Stimulated activated CD8-positive, alpha-beta memory T cell treated with anti-CD3 and anti-CD28 coated beads, Interleukin-4, amount 100 ng/mL, for 4 hours (primary cell): ENCODE measurements at places on chromosomes 7 and 10.

GRCh38 chr7:17371671-17372524 lies 73.4 kb downstream of the AHR start:
- no peak for DNase-seq

- no peak for DNase-seq
These were observed 117.7 kb downstream of the CCNY start for GRCh38 chr10:35453855-35454532.

GRCh38 chr7:25891591-25891990 lies 260.4 kb upstream of the NFE2L3 start:
- no peak for DNase-seq

- DNase-seq: no peak
These were observed 357.0 kb downstream of the THSD7A start for GRCh38 chr7:11474902-11475585.

- DNase-seq: no peak
These were observed 13.3 kb downstream of the MAP3K8 start for GRCh38 chr10:30447125-30447799.

DNA sequence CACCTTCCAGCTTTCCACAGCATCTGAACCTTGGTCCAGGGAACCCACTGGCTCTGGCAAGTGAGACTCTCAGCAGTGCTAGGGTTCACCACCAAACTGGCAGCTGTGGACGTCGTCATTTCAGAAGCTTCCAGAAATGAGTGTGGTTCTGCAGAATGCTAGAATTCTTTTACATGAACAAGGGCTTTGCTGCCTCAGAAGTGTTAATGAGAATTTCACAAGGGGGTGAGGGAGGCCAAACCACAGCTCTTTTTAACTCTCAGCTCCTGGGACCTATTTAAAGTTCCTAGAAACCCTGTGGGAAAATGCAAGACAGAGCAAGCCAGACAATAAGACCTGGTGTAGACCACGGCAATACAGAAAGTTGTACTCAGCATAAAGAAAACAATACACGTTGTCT lies 129.3 kb upstream of the BET1 start:
- DNase-seq: no peak

DNA sequence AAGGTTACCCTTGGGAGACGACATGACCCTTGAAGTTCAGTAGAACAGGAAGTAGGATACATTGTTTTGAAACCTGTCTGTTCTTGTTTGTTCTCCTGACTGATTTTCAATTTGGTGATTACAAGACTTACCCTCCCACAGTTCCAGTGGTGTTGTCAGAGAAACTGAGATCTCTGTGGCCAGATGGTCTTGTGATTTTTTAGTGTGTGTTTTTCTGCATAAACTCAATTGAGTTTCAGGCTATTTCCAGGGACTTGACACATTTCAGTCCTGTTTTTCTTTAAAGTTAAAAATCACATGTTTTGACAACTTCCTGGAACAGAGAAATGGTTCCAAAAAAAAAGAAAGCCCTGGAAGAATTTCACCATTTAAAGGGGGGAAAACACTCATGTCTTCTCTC lies 22.3 kb downstream of the PIK3CG start:
- DNase-seq: no peak

DNA sequence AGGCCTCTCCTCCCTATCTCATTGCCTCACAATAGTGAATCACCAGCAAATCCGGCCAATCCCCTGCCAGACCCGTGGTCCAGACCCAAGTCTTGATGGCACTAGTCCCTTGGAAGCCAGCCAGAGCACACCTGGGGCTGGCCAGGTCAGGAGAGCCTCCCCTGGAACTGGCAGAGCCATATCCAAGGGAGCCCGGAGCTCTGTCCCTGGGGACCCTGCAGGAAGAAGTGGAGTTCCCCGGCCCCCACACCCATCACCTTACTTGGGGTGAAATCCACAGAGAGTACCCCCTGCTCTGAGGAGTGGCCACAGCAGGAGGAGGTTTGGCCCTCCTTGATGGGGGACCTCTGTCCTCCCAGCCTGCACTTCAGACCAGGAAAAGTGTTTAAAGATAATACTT lies 122.5 kb downstream of the HECW1 start:
- no peak for DNase-seq

DNA sequence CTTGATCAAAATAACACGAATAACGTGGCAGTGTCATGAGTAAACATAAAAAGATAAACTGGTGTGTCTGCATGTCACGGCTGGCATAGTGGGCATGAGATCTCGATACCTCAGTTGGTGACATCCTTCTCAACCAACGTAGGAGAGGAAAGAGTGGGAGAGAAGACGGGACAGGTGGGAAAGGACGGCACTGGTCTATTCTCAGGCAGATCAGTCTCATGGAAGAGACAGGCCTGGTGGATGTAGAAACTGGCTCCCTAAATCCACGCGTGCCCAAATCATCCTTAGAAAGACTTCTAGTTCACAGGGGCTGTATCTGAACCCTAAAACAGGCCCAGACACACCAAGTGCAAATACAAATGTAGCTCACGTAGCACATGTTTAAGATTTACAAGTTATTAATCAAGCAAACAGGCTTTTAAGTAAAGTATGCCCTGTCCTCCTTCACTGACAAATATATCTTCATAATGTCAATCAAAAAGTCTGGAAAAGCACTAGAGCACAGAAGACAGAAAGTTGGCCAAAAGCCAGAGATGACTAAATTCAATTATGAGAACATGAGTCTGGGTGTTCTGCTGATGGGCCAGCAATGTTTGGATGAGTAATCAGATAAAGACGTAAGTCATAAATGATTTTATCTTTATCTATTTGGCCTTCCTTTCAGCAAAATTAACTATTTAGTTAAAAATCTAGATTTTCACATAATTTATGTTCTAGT lies 56.3 kb downstream of the SFMBT2 start:
- DNase-seq: no peak

- no peak for DNase-seq
These were observed 262.9 kb downstream of the SNX13 start for GRCh38 chr7:17677408-17677807.

DNA sequence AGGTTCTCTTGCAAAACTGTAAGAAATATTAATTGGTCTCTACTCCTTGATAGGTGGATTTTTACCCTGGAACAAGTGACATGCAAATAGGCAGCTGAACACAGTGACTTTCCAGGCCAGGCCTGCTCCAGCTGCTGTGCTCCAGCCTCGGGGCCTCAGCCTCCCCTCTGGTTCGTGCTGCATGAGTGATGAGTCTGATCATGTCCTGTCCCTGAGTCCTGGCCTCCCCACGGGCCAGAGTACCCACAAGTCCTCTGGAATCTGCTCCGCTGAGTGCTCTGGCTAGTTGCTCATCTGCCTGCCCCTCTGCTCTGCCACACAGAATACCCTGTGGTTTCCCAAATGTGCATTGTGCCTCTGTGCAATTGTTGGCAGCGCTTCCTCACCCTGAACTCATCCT lies 80.1 kb upstream of the PDZD8 start:
- DNase-seq: no peak

DNA sequence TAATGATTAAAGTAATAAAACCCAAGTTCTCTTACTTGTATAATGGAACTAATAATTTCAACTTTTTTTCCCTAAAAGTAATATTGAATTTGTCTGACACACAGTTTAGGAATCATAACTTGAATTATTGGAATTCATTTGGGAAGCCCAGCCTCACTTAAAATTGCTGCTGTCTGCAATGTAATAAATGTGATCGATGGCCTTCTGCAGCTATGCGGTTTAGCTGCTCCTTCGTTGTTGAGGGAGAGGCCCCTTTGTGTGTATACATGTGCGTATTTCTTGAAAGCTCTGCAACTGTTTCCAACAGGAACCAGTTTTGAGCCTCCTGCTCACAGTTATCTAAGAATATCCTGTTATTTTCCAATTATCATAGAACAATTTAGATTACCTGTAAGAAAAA lies 152.5 kb downstream of the AKR1D1 start:
- no peak for DNase-seq

- no peak for DNase-seq
These were observed 742.3 kb upstream of the GALNT17 start for GRCh38 chr7:70389531-70390151.

DNA sequence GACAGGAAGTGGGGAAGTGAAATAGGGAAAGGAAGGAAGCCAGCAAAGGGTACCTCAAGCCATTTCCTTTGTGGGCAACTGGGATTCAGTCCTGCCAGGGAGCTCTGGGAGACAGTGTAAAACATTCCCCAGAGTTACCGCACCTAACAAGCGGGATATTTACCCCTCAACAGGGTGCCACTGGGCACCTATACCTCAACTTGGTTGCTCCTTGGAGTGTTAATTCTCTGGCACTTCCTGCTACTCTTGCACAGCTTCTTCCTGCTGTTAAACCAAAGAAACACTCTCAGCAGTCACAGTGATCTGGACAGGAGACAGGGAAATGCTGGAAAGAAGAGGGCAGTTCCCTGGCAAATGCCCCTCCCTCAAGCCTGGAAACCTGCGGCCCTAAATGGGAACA lies 151.3 kb downstream of the REEP3 start:
- DNase-seq: no peak

- DNase-seq: no peak
These were observed 41.8 kb upstream of the HERPUD2 start for GRCh38 chr7:35736725-35737124.
